Transverse colon (tissue), 4 donors: ENCODE measurements at places on chromosomes 7 and 10. TPM values are rescaled to one million over a fixed set of nuclear protein-coding genes. Genes with fewer than 3 reads are reported as not detected.

GRCh38 chr10:130968964-130969363 lies 342.6 kb downstream of the TCERG1L start:
- no peak for DNase-seq

GRCh38 chr10:78846760-78847159 lies 222.0 kb upstream of the ZMIZ1 start:
- no peak for DNase-seq

GRCh38 chr10:88472540-88472939 lies 110.6 kb downstream of the RNLS start:
- no peak for DNase-seq

- no peak for DNase-seq
These were observed 73.6 kb downstream of the OTUD1 start for GRCh38 chr10:23512355-23513058.

DNA sequence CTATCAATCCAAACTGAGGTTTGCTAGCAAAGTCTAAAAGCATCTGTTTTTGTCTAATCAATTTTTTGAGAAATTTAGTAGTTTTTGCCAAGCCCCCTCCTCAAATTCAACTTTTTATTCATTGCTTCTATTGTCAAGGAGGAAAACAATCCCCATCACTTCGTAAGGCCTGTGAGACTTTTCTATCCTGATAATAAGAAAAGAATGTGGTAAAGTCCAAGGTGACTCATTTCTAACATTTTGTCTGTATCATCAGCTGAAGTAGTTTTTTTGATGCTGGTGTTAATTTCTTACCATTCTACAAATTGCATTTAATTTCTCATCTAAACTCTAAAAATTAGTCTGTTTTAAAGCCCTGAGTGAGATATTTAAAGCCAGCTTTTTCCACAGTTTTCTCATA lies 11.7 kb downstream of the ANK3 start:
- no peak for DNase-seq

GRCh38 chr10:69317626-69318105 lies 39.4 kb downstream of the HK1 start:
- DNase-seq = no peak

- DNase-seq = no peak
These were observed 112.2 kb upstream of the GATA3 start for GRCh38 chr10:7942316-7942715.

Gene MACROH2A2
- 1.6 TPM for total RNA-seq
